ENCODE measurements at places on chromosomes 7 and 10. TPM values are rescaled to one million over a fixed set of nuclear protein-coding genes. Genes with fewer than 3 reads are reported as not detected.

- DNase-seq: no peak
Observed at GRCh38 chr7:93620057-93620456, 45.5 kb upstream of the CALCR start.

- DNase-seq: no peak
Observed at GRCh38 chr7:17971411-17971810, 31.1 kb upstream of the SNX13 start.

GRCh38 chr7:111098011-111098925 lies 7.3 kb downstream of the LRRN3 start:
- no peak for DNase-seq

DNA sequence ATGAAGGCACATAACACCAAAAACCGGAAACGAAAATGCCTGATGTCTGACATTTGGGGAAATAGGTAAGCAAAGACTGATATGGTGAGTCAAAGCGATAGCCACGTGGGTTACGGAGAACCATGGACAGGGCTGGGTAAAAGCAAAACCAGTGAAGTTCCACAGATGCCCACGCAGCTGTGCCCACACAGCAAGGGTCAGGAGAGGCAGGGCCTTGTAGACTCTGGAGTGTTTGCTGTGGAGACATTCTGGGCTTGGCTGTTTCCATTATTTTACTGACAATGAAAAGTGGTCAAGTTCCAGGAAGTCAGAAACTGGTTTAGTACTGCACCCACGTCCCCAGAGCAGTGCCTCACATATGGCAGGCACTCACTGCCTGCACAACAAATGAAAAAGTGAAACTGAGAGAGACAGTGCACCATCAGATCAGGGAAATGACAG lies 148.7 kb downstream of the ZMYND11 start:
- peak; percentile 24 for DNase-seq

GRCh38 chr7:101636822-101637623 lies 7.9 kb upstream of the MYL10 start:
- DNase-seq: no peak

DNA sequence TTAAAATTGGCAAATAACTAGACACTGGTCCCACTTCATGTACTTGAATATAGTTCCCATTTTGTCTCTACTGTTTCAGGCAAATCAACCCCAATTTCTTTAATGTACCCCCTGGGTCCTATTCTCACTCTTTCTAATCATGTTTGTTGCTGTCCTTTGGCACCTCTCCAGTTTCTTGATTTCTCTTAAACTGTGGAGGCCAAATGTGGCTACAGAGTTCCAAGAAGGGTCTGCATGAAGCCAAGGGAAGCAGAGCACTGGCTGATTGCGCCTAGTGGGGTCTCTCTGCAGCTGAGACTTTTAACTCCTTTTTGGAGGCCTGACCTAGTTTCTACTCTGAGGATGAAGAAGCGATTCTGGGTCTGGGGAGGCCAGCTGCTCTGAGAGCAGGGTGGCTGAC lies 6.7 kb upstream of the ADAM12 start:
- no peak for DNase-seq

DNA sequence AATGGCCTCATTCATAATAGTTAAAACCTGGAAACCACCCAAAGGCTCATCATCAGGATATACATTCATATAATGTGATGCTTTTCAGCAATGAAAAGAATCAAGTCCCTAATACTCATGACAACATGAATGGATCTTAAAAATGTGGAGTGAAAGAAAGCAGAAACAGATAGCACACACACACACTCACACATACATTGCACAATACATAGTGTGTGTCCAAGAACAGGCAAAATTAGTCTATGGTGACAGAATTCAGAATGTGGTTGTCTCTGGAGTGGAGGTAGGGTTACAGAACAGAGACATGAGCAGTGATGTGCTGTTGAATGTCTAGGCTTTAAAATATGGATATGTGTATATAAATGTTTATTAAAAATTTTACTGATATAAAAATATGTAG lies 419.9 kb upstream of the PCDH15 start:
- DNase-seq: no peak

C7orf33 gene
- total RNA-seq: not detected

IGFBP1 gene
- not detected for total RNA-seq

TLX1 gene
- total RNA-seq: not detected

GRCh38 chr10:63528084-63528744 lies 7.0 kb downstream of the REEP3 start:
- DNase-seq: no peak

DNA sequence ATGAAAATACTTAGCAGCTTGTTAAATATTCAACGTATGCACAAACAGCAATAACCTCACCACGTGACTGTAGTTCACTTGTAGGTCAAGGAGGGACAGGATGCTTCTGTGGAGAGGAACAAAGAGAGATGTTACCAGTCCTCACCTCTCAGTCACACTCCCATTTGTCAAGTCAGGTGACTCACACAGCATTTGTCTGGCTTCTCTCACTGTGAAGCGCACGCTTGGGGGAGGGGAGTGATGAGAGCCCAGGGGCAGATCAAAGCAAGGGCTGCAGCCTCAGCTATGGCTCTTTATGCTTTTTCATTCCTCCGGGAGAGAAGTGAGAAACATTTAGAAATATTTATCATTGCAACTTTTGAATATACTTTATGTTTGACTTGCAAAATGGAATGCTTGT lies 2.9 kb upstream of the RBM20 start:
- peak; percentile 37 for DNase-seq

DNA sequence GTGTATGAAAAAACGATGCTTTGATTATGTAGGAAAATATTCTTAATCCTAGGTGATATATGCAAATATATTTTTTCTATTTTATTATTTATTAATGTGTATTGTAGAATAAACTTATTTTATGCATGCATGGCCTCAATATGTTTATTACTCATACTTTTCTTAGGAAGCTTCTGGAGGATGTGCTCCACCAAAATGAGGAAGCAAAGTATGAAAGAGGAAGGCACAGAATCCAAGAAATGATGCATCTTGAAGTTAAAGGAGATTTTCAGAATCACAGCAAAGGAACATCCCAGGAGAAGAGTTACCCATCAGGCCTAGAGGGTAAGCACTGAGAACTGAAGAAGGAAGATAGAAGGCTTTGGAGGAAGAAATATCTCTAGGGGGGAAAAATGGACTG lies 35.0 kb upstream of the MRPS16 start:
- DNase-seq: no peak

DNA sequence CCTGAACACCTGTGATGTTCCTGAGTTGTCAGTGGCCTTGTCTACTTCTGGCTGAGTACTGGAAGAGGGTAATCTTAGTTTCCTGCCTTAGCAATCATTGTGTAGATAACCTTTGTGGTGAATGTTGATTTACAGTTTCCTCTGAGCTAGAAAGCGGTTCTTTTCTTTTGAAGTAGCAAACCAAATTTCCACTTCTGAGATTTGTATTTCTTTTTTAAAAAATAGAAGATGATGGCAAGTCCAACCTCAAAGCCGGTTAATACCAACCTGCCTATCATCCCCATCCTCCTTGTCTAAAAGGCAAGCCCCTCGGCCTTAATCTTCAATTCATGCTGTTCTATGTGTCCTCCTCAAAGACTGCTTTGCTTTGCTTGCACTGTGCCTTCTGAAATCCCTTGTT lies 12.5 kb upstream of the PALS2 start:
- DNase-seq: peak; percentile 34

PRKAR1B gene
- 2.4 TPM for total RNA-seq

LRMDA gene
- total RNA-seq: 1.4 TPM

DNA sequence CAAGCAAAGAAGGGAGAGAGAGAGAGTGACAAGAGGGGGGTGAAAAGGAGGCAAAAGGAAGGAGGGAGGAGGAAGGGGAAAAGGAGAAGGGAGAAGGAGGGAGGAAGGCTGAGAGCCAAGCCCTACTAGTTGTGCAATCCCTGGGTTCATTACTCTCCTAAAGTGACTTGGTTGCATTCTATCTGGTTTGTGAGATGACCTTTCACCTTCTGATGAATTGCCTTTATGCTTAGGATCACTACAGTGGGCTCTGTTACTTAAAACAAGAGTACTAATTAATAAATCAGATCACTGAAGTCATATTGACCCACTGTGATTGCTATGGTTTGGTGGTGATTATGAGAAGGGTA lies 144.9 kb downstream of the KIF20B start:
- DNase-seq: no peak

DNA sequence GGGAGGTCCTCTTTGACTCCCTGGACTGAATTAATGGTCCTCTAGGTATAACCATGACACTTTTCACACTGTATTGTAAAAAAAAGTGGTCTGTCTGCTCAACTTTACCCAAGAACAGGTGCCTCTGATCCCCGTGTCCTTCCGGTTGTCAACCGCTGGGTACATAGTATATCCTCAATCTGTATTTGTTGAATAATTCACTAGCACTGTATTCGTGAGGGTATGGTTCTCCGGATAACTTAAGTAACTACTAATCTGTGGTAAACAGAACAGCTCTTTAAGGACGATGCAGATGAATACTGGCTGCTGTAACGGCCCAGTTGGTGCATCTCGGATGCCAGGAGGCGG lies 472 bp upstream of the ADAM22 start:
- DNase-seq: no peak

MYOZ1 gene
- total RNA-seq: not detected

DNA sequence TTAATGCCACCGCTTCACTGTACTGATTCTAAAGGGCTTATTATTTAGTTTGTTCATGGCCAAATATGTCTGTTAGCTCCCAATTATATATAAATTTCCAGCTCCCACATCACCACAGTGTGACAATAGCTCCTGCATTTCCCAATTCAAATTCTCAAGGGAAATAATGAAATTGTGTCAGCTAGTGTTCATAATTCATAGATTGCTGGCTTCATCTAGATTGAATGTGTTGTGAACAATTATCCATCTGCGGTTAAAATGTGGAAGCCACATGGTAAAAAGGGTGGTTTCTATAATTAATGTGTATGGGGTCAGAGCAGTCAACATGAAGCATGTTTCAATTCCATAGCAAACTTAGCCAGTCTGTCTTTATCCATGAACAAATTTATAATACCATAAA lies 154.3 kb downstream of the SEMA3E start:
- DNase-seq: no peak

CELF2 gene
- 282 TPM for total RNA-seq

PODXL gene
- 1.4 TPM for total RNA-seq

TDRD1 gene
- total RNA-seq: 0.09 TPM

- no peak for DNase-seq
Observed at GRCh38 chr10:6582298-6582697, 2.2 kb upstream of the PRKCQ start.

- DNase-seq: no peak
Observed at GRCh38 chr7:74343281-74344131, 54.3 kb downstream of the CLIP2 start.

DNA sequence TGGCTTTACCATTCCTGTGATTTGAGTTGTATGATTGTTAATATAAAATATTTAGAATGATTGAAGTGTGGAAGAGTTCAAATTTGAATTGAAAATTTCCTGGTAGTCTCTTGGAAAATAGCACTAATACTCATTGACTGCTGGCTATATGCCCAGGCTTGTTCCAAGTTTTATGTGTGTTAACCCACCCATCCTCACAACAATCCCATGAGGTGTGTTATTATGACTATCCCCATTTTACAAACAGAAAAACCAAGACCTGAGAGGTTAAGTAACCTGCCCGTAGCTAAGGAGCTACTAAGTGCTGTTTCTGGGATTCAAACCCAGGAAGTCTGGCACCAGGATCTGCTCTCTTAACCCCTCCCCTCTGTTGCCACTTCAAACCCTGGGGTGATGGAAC lies 213.9 kb downstream of the CREB5 start:
- no peak for DNase-seq

PRSS37 gene
- total RNA-seq: not detected

AEBP1 gene
- 3.3 TPM for total RNA-seq

GRCh38 chr7:35036361-35037171 lies 719 bp downstream of the DPY19L1 start:
- peak; percentile 70 for DNase-seq

GRCh38 chr10:122798704-122799231 lies 46.9 kb downstream of the CUZD1 start:
- DNase-seq: no peak

GRCh38 chr10:16117305-16117695 lies 257.0 kb upstream of the MINDY3 start:
- no peak for DNase-seq

DNA sequence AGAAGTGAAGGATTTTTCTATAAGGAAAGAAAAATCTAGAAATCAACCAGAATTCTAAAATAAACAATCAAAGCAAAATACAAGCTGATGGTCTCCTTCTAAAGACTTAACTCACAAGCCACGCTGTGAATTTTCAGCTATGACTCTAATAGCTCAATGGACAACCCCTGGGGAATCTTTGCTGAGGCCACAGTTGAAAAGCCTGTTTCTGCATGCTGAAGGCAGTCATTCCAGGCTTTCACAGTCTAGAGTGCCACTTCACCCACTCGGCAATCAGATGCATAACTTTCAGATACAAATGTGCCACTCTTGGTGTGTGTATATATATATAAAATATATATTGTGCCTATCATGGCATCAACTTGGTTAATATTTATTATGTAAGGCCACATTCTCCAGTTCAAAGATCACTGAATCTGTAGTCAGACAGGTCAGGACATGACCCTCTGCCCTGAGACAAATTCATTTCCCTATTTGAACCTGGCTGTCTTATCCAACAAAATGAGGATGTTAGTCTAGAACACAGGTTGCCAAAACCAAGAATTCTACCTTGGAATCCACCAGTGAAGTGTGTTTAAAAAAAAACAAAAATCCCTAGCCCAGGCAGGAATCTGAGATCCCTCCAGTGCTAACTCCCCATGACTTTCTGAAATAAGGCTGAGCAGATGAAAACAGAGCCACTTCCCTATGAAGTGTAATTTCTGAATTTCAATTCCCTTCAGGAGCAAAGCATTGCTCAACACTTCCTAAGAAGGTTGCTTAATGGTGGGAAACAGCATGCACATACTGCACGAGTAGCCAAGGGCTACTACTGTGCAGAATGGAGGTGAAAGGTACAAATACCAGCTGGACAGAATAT lies 9.9 kb downstream of the LIPA start:
- DNase-seq: no peak

DNA sequence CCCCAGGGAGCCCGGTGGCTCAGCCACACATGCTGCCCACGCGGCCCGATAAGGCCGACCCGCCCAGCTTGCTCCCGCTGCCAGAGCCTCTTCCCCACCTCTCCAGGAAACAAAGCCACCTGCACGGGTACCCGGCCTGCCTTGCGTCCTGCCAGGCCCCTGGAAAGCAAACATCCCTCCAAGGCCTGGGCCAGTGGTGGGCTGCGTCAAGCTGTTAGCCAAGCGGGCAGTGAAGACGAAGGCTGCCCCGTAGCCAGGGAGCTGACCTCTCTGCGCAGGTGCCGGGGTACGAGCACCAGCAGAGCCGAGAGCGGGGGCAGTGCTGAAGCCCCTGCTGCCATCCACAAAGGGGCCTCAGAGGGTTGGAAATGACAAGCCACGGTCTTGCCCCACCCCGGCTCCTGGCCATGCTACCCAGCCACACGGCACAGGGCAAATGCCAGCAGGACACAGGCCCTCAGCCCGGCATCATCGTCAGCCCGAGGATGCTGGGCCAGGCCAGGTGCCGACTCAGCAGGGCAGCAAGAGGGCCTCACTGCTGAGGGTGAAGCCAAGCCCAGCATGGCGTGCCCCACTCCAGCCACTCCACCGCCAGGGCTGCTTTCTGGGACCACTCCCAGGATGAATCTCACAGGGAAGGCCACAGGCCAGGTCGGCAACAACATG lies 140.0 kb downstream of the PTPRN2 start:
- no peak for DNase-seq
